CD4-positive, alpha-beta T cell treated with Interleukin-1 beta for 1 hour (primary cell): ENCODE measurements at places on chromosomes 1 and 21.

- no peak for DNase-seq
Observed at GRCh38 chr1:160401487-160401805, 1.1 kb downstream of the VANGL2 start.

GRCh38 chr1:161229896-161230295 is 4.0 kb downstream of the TOMM40L start:
- DNase-seq: no peak

DNA sequence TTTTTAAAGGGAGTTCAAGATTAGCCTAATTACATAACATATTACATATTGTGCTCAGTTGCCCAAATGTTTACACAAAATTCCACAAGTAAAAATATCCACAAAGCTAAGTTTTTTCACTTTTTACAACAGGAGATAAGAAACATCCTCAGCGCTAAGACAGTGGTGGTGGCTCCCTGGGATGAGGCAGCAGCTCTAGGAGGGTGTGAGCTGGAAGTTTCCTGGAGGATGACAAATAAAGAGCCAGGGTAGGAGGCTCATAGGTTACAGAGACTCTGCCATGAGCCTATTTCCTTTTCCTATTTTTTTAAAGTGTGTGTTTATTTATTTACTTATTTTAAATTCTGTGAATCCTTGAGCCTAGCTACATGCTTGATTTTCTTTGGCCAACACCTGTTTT is 91.7 kb downstream of the COL24A1 start:
- no peak for DNase-seq

- no peak for DNase-seq
Observed at GRCh38 chr1:45381243-45381642, 41.0 kb upstream of the MUTYH start.

DNA sequence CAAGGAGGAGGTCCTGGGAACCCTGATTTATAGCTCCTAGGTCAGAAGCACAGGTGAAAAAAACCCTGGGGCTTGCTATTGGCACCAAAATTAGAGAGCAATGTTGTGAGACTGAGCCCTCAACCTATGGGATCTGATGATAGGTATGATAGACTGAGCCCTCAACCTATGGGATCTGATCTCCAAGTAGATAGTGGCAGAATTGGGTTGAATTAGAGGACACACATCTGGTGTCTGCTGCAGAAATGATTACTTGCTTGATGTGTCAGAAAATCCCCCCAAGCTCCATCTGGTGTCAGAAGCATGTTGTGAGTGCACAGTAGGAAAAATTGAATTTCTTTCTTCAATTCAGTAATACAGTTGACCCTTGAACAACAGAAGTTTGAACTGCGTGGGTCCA is 62.4 kb downstream of the MAP3K21 start:
- no peak for DNase-seq

- DNase-seq: no peak
Observed at GRCh38 chr1:233620065-233620464, 6.2 kb downstream of the KCNK1 start.

GRCh38 chr1:19640363-19641316 is 3.5 kb upstream of the NBL1 start:
- DNase-seq: no peak

DNA sequence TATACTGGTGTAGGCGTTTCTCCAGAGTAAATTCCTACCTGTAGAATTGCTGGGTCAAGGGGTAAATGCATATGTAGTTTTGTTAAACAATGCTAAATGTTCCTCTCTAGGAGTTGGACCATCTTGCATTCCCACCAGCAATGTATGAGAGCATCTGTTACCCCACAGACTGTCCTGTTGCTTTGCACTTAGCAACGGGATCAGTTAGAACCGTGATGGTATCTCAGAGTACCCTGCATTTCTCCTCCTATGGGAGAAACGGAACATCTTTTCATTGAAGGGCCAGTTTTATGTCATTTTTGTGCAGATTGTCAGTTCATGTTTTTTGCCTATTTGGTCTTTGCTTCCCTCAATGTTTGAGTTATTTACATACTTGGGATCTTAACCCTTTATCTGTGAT is 18.0 kb upstream of the RIPPLY3 start:
- no peak for DNase-seq

GRCh38 chr1:92444351-92444750 is 42.4 kb downstream of the GFI1 start:
- no peak for DNase-seq

GRCh38 chr1:151621351-151621750 is 9.5 kb downstream of the SNX27 start:
- DNase-seq: no peak

DNA sequence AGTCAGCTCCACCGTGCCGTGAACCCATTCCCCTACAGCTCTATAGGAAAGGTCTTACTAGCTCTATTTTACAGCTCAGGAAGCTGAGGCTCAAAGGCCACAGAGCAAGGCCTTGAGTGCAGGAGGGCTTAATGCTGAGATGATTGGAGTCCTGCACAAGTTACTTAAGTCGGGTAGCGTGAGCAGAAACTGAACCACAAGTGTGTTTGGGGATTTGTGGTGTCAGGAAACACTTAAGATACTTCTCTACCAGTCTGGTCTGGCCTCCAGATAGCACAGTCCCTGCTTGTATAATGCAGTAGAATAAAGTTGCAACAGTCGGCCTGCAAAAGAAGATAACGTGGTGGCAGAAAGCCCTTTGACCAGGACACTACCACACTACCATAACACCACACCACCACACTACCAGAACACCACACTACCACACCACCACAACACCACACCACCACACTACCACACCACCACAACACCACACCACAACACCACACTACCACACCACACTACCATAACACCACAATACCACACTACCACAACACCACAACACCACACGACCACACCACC is 118.1 kb downstream of the SPSB1 start:
- no peak for DNase-seq

- DNase-seq: no peak
Observed at GRCh38 chr1:41813226-41813625, 105.5 kb downstream of the HIVEP3 start.

GRCh38 chr1:248862998-248863881 is 4.4 kb upstream of the ZNF692 start:
- peak; percentile 81 for DNase-seq

DNA sequence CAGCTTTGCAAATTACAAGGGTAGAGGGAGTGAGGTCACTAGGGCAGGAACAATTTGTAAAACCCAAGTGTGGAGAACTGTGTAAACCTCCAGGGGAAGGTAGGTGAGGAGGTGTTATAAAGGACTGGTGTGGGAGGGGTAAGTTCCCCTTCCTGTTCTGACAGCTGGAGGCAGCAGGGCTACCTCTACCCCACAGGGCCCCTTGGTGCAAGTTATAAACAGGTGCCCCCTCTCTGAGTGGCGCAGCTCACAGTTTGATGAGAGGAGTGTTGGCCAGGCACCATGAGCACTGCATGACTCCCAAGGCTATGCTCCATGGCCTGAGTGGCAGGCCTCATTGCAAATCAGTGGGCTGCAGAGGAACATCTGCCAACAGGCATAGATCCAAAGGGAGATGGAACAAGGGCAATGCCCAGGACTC is 41.0 kb downstream of the MFSD2A start:
- DNase-seq: peak; percentile 20

GRCh38 chr21:38863843-38864363 is 58.2 kb downstream of the ETS2 start:
- no peak for DNase-seq

DNA sequence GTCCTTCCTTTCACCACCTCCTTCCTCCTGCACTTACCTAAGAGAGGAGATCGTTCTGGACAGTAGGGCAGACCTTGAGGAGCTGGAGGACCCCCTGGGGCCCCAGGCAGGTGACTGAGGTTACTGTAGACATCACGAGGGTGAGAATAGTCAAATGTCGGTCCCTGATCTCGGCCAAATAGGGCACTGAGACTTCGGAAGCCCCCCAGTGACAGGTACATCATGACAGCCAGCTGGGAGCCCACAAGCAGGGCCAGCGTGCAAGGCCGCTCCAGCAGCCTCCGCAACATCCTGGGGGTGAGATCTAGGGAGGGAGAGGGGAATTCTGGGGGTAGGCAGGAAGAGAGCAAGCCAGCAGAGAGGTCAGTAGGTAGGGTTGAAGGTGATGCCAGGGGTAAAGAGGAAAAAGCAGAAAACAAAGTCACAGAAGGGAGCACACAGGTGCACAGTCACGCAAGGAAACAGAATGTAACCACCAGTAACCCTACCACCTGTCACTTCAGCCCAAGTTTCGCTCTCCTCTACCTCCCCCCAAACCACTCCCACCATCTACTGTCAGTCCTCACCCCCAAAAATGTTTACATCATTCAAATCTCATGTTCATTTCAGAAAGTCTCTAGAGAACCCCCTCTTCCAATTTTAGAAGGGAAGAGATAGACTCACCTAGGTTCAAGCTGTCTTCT is 1.4 kb downstream of the B4GALT3 start:
- DNase-seq: no peak

DNA sequence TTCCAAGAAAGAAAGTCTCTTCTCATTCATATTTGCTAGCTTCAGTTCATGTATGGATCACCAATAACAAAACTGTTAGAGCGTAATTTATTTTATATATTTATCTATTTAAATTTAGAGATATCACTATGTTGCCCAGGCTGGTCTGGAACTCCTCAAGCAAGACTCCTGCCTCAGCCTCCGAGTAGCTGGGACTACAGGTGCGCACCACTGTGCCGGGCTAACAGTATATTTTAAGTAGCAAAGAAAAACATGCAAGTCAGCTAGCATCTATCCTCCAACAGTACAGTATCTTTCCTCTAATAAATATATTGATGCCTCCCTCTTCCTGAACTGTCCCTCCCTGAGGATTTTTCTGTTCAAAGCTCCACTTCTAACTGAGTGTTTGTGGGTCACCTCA is 21.5 kb downstream of the INPP5B start:
- no peak for DNase-seq

GRCh38 chr1:26284597-26285347 is 4.9 kb downstream of the SH3BGRL3 start:
- DNase-seq: peak; percentile 92

DNA sequence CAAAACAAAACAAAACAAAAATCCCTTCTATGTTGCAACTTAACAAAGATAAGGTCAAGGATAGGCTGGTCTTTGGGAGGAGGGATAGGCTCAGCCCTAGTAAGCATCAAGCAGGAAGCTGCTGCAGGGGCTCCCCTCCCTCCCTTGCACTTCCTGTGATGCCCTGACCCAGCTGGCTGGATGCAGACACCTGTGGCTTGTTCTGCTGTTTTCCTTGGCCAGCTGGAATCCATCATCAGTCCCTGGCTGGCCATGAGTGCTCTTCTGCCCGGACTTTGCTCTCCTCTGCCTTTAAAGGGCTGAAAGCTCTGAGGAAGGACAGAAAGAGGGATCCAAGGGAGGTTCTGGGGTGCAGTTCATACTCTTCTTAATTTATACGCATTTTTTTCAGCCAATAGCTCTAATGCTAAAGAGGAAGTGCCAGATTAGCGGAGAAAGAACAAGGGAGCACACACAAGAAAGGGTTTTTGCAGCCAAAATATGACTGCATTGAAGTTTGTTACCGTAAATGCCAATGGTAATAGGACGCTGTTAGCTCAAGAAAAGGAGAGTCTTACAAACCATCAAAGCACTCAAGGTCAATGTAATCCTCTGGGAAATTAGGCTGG is 19.9 kb upstream of the UBE2U start:
- no peak for DNase-seq

DNA sequence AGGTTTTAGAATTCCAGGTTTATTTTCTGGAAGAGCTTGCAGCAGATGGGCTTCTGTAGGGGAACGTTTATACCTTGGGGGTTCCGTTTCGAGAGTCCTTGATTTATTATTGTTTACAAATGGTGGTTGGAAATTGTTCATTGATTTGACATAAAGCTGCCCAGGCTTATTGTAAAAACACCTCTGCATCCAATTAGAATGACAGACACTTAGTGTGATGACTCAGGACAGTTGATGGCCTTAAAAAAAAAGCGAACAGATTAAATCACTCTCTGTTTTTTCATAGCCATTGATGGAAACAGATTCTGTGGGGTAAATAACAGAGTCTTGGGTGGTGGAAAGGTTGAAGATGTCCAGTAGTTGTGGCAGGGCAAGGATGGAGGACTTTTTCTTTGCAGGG is 35.4 kb downstream of the GALNT2 start:
- DNase-seq: no peak

GRCh38 chr1:109903376-109903930 is 7.2 kb upstream of the CSF1 start:
- DNase-seq: no peak

DNA sequence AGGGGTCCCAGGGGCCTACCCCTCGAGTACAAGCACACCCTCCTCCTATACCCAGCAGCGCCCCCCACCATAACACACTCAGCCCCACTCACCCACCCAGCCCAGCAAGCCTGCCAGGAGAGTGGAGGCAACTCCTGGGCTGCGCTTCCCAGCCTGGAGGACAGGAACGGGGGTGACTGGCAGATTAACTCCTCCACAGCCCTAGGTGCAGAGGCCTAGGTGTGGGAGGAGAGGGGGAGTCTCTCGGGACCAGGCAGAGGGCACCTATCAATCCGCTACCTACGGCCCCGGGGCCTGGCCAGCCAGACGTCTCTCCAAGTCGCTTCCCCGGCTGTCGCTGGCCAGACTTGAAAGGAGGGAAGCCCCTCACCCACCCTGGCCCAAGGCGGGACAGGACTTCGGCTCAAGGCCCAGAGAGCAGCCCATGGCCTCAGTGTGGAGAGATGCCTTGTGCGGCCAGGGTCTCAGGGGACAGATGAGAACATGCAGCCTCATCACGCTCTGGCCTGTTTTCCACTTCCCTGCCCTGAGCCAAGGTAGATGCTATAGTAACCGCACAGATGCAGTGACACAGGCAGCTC is 24.9 kb downstream of the MATN1 start:
- no peak for DNase-seq

- DNase-seq: no peak
Observed at GRCh38 chr1:15425521-15425920, 12.7 kb upstream of the CTRC start.

- DNase-seq: no peak
Observed at GRCh38 chr21:26819740-26820324, 25.4 kb downstream of the ADAMTS1 start.

- DNase-seq: no peak
Observed at GRCh38 chr1:62050165-62050564, 144.5 kb upstream of the L1TD1 start.

DNA sequence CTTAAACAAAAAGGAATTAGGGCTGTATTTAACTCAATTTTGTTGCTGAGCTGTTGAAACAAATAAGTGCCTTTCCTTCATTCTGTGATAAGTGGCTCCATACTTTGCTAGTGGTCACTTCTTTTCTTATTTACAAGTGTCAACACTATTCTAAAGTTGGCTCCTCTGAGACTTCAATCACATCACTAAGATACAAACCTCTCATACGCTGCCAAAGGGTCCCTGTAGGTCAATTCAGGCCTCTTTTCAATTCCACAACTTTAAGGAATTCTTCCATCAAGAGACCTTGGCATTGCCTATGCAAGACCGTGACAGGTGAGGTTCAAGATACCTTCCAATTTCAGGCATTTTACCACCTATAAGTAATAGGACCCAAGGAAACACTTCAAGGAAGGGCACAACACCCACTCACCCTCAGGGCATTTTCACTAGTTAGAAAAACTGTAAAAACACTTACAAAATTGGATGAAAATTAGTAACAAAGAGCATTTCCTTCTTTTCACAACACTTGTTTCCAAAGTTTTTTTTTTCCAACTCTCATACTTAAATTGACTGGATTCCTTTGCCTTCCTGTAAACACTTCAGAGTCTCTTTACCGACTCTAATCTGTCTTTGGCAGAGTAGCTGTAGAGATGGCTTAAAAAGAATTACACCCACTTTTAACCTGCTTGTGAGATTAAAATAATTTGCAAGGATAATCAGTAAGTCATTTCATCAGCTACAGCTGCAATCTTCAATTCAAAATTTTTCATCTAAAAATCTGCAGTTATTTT is 24.5 kb downstream of the SERBP1 start:
- no peak for DNase-seq
